Hematopoietic multipotent progenitor cell (in vitro differentiated cells): ENCODE measurements at places on chromosomes 4 and X.

DNA sequence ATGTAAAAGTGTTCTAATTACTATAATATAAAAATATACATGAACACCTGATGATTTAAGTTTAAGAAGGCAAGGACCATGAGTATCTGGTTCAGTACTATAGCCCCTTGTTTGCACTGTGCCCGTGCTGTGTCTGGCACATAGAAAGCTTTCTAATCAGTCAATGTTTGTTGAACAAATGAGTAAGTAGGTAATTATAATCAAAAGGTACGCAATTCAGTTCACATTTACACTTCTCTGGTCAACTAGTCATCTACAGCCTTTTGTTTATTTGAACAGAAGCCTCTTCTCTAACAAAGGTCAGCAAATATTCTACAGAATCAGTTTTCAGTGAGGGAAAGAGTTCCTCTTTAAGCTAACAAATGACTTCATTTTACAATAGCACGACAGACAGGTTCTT lies 523.3 kb downstream of the SMARCA1 start:
- DNase-seq: no peak

- DNase-seq: no peak
These were observed 609.8 kb upstream of the GALNTL6 start for GRCh38 chr4:171203425-171203824.

GRCh38 chr4:48832571-48832970 lies 1.7 kb downstream of the OCIAD1 start:
- no peak for DNase-seq

GRCh38 chr4:13635286-13635799 lies 7.8 kb upstream of the BOD1L1 start:
- DNase-seq: no peak

DNA sequence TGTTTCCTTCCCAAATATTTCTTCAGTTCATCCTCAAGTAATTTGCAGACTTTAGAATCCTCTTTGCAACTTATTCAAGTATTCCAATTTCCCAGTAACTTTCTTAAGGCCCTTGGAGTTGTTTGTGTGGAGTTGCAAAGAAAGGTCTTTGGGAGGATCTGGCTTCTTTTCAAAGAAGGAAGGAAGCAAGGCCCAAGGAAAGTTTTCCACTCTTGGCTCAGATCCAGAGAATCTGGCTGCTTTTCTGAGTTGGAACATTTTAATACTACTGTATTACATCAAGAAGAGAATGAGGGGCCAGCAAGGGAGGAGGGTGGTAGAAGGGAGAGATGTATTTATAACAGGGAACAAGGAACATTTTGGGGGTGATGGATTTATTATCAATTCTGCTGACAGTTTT lies 10.5 kb downstream of the CDX4 start:
- DNase-seq: no peak

- DNase-seq: no peak
These were observed 103.9 kb upstream of the PAQR3 start for GRCh38 chr4:79043138-79043537.

DNA sequence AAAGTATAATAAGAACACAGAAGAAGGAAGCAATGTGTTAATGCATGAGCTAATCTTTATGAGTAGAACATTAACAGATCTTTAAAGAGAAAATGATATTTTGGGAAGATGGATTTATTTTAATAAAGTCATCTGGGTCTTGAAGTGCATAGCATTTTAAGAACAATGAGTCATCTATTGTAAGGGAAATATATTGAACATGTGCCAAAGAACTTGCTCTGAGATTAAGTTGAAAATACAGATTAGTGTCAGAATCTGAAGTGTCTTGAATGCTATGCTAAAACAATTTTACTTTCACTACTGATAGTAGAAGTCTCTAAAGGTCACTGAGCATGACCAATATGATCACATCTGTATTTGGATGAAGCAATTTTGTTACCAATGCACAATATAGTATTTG lies 776.7 kb upstream of the GRID2 start:
- no peak for DNase-seq

- no peak for DNase-seq
These were observed 8.3 kb upstream of the SRPK3 start for GRCh38 chrX:153772316-153773217.

GRCh38 chr4:135508006-135508714 lies 1306.6 kb upstream of the PABPC4L start:
- DNase-seq: no peak

DNA sequence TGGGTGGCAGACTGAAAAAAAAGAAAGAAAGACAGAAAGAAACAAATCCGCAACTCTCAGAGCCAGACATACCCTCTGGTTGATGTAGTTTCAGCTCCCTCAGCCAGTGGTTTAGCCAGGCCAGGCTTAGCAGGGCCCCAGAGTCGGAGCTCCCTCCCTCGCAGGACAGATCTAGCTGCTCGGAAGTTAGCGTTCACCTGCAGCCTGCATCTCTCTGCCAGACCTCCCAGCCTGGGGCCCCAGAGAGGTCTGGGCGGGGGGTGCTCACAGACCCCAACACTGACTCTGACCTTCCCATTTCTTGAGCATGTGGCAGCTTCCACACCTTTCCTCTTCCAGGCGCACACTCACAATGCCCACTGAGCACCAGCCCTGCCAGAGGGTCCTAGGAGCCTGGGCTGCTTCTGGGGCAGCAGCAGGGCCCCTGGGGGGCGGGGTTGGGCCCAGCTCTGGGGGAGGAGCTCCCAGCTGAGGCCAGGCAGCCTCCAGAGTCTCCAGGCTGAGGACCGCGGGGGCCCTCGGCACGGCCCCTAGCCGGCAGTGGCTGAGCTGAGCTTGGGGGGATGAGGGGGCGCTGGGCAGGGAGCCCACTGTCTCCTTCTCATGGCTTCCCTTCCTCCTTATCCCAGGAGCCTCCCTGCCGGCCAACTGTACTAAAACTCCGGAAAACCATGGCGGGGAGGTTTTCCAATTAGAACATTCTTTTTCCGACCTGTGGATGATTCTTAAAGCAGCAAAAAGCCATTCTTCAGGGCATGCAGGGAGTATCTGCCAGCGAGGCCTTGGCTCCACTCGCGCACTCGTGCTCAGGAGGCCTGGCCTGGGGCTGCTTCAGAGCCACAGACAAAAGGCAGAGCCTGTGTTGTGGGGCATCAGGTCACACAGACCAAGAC lies 4.6 kb upstream of the ZNF185 start:
- DNase-seq: no peak

DNA sequence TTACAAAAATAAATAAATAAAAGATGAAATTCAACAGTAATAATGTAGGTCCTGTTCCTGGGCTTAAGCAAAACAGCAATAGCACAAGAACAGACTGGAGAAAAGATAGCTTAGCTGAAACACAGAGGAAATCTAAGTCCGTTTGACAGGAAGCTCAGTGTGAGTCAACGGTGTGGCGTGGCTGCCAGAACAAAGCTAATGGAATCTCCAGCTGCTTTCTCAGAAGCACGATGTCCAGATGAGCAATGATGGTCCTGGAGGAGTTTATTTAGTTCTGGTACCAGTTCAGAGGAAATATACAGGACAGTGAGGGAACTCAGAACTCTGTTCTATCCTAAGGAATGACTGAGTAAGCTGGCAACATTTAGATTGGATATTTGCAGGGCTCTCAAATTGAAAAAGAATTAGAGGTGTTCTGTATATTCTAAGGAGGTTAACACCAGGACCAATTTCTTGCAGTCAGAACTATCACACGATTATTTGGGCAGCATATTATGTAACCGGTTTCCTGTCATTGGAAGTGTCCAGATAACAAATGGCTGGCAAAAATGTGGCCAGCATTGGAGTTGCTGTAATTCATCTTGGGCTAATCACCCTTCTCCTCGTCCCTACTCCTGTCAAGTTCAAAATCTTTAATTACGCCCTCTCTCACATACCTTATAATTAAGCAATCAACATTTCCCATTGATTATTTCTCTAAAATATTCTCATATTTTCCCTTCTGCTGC lies 12.7 kb downstream of the GAB3 start:
- DNase-seq: no peak

DNA sequence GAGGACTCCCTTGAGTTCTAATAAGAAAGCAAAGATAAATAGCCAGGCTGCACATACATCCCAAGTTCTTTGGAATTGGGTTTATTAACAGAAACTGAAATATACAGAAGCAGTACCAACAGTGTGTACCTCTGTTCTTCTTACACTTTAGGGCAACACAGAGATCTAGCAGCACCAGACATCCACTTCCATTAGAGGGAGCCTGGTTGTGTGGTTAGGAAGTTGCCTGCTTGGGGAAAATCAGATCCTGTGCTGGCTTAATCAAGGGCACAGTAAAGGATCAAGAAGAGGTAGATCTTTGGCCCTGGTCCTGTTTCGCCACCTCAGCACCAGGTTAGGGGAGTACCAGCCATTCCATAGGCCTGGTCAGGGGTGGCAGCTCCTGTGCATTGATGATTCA lies 231.1 kb upstream of the ARHGAP24 start:
- DNase-seq: no peak

- DNase-seq: no peak
These were observed 140.3 kb upstream of the SMAD1 start for GRCh38 chr4:145341381-145341780.

GRCh38 chrX:135484641-135485289 lies 35.7 kb upstream of the INTS6L start:
- DNase-seq: peak; percentile 58

DNA sequence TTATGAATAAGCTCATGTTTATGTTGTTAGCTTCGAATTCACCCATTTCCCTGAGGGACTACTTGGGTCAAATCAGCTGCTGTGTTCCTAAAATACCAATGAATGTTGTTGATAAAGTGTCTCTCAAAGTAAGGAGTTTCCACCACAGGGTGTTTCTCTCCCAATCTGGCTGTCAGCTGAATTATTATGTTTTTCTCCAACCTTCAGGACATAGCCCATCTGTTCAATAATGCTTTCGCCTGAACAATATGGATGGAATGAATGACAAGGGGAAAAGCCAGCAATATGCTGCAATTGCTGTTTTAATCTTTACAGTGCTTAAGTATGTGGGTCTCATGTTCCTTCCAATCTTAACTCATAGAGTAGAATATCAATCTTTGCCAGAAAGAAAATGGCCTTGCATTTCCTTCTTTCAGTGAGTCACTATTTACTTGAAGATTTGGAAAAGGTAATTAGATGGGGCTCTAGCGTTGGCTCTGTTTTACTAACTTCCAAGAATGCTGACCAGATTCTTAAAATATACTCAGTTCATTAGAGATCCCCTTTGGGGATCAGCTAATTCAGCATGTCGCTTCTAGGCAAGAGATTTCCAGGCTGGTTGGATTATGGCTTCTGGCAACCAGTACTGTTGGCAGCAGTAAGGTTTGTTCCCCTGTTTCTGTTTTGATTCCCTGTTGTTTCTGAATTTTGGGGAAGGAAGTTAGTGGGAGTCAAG lies 410.5 kb downstream of the PPP3CA start:
- no peak for DNase-seq

GRCh38 chr4:80265571-80266252 lies 752 bp upstream of the FGF5 start:
- DNase-seq: peak; percentile 15

DNA sequence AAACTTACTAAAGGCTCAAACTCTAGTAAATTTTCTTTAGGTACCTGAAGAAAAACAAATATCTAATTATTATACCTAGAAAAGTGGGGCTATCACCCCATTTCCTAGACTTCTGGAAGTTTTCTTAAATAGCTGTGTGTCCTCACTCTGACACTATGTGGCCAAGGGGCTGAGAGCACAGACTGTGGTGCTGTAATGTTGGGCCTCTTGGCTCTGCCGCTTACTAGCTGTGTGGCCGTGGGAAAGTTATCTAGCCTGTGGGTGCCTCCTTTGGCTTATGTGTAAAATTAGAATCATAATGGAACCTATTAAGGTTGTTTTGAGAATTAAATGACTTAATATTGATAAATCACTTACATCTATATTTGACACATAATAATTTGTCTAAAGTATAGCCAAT lies 114.4 kb downstream of the SNCA start:
- no peak for DNase-seq

GRCh38 chr4:119299741-119300100 lies 22.2 kb downstream of the FABP2 start:
- no peak for DNase-seq

DNA sequence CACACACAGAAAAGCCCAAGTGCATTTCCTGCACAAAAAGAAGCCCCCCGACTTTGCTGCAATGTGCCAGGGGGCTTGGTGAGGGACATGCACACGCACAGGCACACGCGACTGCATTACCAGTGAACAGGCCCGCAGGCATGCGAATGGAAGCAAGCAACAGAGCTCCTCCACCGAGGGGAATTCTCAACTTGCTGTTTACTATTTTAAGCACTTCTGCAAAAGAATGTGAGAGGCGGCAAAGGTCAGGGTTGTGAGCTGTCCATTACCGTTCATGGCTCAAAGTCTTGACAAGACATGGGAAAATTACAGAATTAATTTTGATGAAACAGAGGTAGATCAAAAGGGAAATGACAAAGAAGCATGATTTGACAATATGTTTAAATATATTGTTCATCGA lies 342.5 kb upstream of the NOCT start:
- DNase-seq: no peak

GRCh38 chrX:10755439-10756334 lies 135.3 kb upstream of the MID1 start:
- no peak for DNase-seq

GRCh38 chr4:151206241-151207005 lies 70.5 kb upstream of the PRSS48 start:
- no peak for DNase-seq

DNA sequence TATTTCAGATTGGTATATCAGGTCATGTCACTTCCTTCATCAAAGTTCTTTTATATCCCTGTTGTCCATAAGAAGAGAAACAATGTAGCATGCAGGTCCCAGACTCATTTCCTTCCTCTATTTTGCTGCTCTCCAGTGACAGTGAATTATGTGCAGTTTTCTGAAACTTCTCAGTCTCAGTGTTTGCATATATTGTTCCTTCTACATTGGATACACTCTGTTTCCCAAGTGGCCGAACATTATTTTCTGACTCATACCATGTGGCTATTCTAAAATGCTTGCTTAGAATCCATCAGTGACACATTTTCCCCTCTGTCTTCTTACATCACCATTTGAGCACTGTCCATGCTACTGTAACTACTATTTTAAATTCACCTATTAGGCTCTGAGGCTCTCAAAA lies 305.7 kb downstream of the PDHA2 start:
- DNase-seq: peak; percentile 67

DNA sequence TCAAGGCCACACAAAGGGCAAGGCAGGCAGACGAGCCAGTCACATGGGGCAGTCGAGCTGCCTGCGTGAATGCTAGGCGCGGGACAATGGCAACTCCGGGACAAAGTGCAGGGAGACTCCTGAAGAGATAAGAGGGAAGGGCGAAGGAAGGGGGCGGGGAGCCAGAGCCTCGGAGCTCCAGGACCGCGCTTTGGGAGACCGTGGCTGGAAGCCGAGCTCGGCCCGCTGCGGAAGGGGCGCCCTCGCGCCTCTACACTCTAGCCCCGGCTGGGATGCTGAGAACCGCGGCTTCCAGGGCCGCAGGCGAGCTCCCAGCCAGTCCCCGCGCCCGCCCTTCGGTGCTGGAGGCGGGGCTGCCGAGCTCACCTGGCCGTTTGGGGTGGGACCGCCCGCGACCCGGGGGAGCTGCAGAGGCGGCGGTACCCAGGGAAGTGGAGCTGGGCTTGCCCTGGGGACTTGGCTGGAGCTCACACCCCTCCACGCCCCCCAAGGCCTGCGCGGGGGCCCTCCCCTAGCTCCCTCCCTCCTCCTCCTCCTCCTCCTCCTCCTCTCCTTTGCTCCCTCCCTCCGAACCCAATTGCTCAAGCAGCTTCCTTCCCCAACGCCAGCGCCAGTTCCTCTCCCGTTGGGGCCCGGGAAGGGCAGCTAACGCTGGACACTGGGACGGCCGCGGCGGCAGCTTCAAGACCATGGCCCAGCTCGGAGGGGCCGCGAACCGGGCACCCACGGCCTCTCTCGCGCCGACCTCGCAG lies at the start of gene SOWAHD:
SOWAHD (plus strand) TSS at position 610 of the 752 bp plus-strand sequence; CDS start at position 690, 80 bp downstream.
- no peak for DNase-seq

- DNase-seq: no peak
These were observed 13.0 kb downstream of the RAB9B start for GRCh38 chrX:103818842-103819619.

GRCh38 chrX:119190091-119190681 lies 45.9 kb upstream of the PGRMC1 start:
- DNase-seq: no peak
